ENCODE measurements at places on chromosomes 16 and 17.

- DNase-seq = no peak
Measured at GRCh38 chr17:48528153-48528935, 2.5 kb downstream of the HOXB1 start.

DNA sequence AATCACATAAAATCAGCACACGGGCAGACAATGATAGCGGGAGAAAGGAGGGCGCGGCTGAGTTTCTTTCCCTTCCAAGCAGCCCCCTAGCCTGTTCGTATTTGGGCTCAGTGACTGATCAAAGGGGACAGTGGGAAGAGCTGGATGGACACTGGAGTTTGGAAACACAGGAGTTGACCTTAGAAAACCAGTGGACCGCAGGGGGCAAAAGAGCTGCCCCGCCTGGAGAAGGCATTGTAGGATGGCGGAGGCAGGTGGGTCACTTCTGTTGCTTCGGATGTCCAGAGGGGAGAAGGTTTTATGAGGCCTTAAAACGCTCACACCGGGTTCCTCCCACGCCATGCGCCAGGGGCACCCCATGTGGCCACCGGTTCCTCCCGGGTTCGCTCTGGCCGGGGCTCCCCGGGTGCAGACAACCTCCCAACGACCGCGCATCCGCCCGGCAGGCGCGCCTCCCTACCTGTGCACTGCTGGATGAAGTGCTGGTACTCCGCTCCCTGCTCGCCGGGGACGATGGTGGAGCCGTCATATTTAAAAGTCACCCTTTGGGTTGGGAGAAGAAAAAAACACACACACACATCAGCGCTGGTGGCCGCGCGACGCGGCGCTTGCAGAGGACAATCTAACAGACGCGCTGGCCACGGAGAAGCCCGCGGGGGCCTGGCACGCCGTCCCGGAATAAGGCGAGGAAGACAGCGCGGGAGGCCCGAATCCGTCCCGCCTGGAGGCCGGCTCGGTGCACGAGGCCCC is 662 bp downstream of the COTL1 start:
- no peak for DNase-seq

DNA sequence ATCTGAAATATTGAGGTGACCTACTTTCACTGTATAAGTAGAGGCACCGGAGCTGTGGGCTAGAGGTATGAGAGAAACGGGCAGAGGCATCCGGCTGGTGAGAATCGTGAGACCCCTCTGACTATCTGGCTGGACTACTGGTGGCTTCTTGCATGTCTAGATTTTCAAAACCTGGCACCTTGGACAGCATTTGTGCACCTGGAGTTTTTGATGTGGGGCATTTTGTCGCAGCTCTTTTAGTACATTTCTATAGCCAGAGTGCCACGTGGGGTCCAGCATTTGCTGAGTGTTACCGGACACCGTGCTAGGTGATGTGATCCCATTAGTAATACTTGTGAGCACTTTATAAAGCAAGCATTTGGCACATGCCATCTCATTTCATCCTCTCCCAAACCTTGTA is 32.6 kb upstream of the SHISA9 start:
- DNase-seq = no peak

DNA sequence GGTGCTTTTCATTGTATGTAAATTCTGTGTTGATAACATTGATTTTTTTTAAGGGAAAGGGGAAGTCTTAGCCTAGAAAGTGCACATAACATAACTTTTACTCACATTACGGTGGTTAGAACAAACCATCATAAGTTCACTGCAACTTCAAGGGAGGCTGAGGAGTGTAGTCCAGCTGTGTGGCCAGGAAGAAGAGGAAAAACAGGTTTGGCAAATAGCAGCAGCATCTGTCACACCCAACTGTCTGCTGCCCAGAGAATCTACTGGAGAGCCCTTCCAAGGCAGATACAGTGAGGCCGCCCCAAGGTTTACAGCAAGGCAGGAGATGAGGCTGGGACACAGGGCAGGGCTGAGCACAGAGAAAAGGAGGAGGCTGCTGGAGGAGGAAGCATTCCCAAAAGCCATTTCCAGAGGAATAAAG is 60.6 kb downstream of the AIPL1 start:
- no peak for DNase-seq

All from activated T-cell treated with anti-CD3 and anti-CD28 coated beads for 48 hours (primary cell).